ENCODE measurements at places on chromosomes 13 and 19. TPM values are rescaled to one million over a fixed set of nuclear protein-coding genes. Genes with fewer than 3 reads are reported as not detected.
A peak's percentile ranks its signal among the peaks of the same experiment; 100 is the strongest.

DNA sequence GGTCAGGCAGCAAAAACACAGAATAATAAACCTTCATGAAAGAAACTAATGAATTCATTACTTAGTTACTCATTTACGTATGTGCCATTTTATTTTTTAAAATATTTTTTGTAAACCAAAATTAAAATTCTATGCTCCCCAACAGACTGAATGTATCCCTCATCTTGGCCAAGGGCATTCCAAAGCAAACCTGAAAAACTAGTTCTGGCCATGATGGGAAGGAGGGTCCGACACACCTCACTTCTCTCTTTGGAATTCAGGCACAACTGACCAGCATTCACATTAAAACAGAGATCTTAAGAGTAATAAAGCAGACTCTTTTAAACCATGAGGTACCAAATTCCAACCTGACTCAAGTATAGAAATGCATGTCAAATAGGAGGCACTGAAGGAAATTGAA lies 1576.9 kb upstream of the SPRY2 start:
- H3K27ac ChIP-seq = no peak overlapping the region
- no peaks in the 10 kb centered on the region for H3K36me3 ChIP-seq
- no peak overlapping the region for H3K4me3 ChIP-seq
- peaks cover 4% of the 10 kb centered on the region for H3K27me3 ChIP-seq
- no peaks in the 10 kb centered on the region for H3K4me1 ChIP-seq

GRCh38 chr13:113845055-113845454 lies 18.8 kb downstream of the GAS6 start:
- H3K27ac ChIP-seq = no peak overlapping the region
- peak; percentile 10 for DNase-seq
- no peak overlapping the region for H3K4me3 ChIP-seq
- no peaks in the 10 kb centered on the region for H3K36me3 ChIP-seq

- no peaks in the 10 kb centered on the region for H3K4me1 ChIP-seq
- no peak for DNase-seq
- no peak overlapping the region for H3K4me3 ChIP-seq
- no peaks in the 10 kb centered on the region for H3K36me3 ChIP-seq
- no peaks in the 10 kb centered on the region for H3K27me3 ChIP-seq
Measured at GRCh38 chr13:59603646-59604045, 560.1 kb downstream of the DIAPH3 start.

- H3K27ac ChIP-seq = no peak overlapping the region
- H3K4me3 ChIP-seq = no peak overlapping the region
- H3K36me3 ChIP-seq = no peaks in the 10 kb centered on the region
- H3K4me1 ChIP-seq = no peaks in the 10 kb centered on the region
- no peaks in the 10 kb centered on the region for H3K27me3 ChIP-seq
- no peak for DNase-seq
Measured at GRCh38 chr13:38674208-38674607, 12.7 kb upstream of the FREM2 start.

DNA sequence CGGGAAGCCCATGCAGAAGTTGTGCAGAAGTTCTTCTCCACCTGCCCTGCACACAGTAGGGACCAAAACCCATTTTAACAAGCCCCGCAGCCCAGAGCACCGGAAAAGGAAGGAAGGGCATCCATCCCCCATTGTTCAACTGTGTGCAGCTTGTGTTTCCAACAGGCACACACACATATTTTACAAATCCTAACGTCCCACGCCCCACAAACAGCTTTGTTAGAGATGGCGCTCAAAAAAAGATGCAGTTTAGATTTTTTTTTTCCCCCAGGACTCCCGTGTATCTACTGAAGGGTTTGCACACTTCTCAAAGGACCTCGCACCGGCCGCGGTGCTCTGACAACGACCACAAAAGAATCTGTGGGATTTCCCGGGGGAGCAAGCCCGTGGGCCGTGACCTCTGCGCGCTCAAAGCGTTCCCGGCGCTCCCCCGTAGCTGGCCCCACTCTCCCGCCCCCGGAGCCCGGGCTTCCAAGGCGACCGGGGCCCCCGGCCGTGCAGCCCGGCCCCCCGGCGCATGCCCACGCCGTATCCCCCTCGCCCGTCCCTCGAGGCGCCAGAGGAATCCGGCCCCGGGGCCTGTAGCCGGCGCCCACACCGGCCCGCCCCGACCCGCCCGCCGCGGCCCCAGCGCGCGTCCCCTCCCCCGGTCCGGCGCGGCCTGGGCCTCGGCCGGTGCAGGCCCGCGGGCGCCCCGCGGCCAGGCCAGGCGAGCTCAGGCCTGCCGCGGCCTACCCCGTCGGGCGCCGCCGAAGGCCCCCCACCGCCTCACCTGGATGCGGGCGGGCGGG lies 523 bp downstream of the ELAVL1 start:
- no peak for DNase-seq
- H3K36me3 ChIP-seq = no peaks in the 10 kb centered on the region
- H3K4me1 ChIP-seq = peaks cover 4% of the 10 kb centered on the region
- H3K4me3 ChIP-seq = peak overlapping the region; percentile 83

GRCh38 chr19:1268226-1269064 lies 687 bp upstream of the CIRBP start:
- peak overlapping the region; percentile 65 for H3K4me3 ChIP-seq
- peak overlapping the region; percentile 99 for H3K27ac ChIP-seq
- no peaks in the 10 kb centered on the region for H3K27me3 ChIP-seq
- DNase-seq = peak; percentile 54
- H3K4me1 ChIP-seq = peaks cover 59% of the 10 kb centered on the region

The FBN3 gene
- 0.06 TPM for total RNA-seq

The SHC2 gene
- 13.5 TPM for total RNA-seq

The SLITRK6 gene
- 0.91 TPM for total RNA-seq

The NANOS3 gene
- not detected for total RNA-seq

The PLEKHF1 gene
- total RNA-seq = 25.7 TPM

Data from uterus (tissue), 4 donors.